H1 (cell line): ENCODE measurements at places on chromosomes 16 and 17.

GRCh38 chr17:70139449-70139993 is 29.8 kb upstream of the KCNJ2 start:
- no peak for DNase-seq

GRCh38 chr17:5631958-5632590 is 47.8 kb upstream of the NLRP1 start:
- DNase-seq = no peak

DNA sequence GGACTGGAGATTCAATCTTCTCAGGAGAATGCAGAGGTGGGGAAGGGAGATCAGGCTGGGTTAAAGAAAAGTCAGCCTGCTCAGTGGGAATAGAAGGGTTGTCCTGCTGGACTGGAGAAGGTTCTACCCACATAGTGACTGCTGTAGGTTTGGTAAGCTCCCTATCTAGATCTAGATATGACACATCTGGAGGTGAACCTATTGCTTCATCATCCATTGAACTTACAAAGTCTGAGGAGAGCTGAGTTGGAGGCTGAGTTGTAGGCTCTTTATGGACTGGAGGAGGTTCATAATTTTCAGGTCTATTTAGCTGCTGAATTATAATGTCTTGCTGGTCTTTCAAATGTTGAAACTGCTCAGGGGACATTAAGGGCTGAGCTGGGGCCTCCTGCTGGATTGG is 46.0 kb upstream of the NF1 start:
- DNase-seq = no peak

DNA sequence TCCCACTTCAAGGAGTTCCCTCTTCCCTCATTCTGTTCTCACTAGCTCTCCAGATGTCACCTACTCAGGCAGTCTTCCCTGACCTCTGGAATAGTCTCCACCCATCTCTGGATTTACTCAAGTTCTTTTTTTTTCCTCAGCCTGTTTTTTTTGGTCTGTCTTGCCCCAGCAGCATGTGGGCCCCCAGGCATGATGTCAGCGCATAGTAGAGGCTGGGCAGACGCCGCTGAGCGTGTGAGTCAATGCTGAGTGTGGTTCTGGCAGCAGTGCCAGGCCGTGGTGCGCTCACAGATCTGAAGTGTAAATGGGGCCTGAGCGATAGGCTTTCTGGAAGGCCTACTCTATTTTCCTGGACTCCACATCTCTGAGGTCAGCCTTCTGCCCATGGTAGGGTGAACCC is 2.7 kb upstream of the KCNJ18 start:
- DNase-seq = no peak

GRCh38 chr17:30824002-30824355 is 513 bp downstream of the CRLF3 start:
- DNase-seq = no peak

DNA sequence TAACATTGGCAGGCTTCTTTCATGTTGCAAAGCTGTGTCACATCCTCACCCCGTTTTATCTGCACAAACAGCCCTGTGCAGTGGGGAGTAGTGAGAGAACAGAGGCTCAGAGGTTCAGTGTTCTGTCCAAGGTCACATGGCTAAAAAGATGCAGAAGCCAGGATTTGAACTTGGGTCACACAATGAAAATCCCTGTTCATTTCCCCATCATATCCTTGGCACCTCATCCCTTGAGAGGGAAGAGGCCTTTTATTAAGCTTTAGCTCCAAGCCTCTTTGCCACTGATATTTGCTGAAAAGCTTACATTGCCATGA is 106.6 kb downstream of the AMFR start:
- no peak for DNase-seq

DNA sequence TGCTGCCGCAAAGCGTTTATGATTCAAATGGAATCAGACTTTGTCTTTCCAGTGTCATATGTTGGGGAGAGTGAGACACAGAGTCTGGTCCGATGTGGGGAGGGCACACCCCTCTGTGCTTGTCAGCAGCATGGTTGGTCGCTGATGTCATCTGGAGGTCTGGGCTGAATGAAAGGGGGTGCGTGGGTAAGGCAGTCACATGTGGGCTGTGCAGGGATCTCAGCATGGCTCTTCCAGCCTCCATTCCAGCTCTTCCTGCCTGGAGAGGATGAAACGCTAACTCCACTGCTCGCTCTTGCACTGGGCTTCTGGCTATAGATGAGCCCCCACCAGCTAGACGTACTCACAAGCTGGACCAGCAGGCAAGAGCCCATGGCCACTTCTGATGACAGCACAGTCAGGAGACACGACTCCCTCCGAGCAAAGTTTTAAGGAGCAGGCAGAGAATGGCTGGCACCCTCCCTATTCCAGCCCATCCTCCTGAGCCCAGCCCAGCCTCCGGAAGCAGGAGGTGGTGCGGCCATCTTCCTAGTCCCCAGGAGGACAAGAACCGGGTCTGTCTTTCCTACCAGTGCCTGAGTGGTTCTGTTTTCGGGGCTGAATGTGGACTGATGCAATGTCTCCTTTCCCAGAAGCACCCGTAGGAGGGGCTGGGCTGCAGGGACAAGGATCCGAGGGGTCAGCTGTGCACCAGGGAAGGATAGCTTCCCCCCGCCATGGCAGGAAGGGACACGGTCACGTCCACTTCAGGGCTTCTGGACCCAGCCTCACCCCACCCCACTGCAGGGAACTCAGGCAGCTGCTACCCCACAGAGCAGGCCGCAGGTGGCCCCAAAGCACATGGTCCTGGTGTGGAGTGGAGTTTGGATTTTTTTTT is 41.5 kb upstream of the CBFA2T3 start:
- DNase-seq = no peak

GRCh38 chr17:57518587-57519581 is 226.2 kb downstream of the CCDC182 start:
- DNase-seq = peak; percentile 15

DNA sequence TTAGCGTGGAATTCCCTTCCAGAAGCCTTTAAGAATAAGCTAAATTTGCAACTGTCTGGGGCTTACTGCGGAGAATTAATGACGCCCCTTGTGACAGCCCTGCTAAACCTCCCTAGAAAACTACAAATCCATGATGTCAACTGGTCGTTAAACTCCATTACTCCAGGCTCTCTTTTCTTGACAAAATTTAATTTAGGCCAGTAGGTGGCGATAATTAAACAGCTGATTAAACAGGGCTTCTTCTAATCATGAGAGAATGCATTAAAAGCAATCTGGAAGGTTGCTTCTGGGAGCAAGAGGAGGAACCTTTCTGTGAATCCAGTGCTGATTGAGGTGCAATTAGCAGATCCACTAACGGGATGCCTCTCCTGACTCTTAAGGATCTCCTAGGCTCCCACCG is 8.1 kb upstream of the NLRP1 start:
- no peak for DNase-seq

GRCh38 chr17:7435676-7436555 is 681 bp downstream of the TMEM102 start:
- peak; percentile 84 for DNase-seq

- no peak for DNase-seq
These were observed 2.5 kb downstream of the STAT5B start for GRCh38 chr17:42273474-42274252.

DNA sequence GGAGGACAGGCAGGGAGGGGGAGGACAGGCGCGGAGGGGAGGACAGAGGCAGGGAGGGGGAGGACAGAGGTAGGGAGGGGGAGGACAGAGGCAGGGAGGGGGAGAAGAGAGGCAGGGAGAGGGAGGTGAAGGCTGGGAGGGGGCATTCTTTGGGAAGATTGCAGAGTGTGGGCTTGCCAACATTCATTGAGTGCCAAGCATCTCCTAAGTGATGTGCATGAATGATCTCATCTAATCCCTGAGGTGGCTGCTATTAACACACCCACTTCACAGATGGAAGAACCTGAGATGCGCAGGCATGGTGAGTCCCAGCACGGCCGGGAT is 58.3 kb downstream of the NT5M start:
- DNase-seq = no peak

- DNase-seq = no peak
These were observed 15.9 kb downstream of the ADPRM start for GRCh38 chr17:10713318-10713717.

- no peak for DNase-seq
These were observed 30.6 kb upstream of the KRT17 start for GRCh38 chr17:41654678-41655607.

GRCh38 chr16:75616521-75617010 is 6.5 kb downstream of the ADAT1 start:
- DNase-seq = no peak

DNA sequence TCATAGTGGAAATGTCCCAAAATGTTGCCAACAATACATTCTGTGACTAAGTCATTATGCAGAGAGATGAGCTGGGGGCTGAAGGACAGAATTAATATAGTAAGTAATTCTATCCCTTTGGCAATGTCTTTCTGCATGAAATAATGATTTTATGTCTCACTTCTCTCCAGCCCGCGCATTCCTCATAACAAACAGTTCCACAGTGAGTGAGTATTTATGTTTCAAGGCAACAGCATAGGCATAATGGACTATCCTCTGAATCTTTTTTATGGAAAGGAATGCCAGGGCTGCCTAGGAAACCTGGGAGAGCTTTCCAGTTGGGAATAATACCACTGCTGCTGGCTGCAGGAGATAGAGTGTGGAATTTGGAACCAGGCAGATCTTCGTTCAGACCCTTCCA is 477.7 kb downstream of the HS3ST4 start:
- DNase-seq = no peak

DNA sequence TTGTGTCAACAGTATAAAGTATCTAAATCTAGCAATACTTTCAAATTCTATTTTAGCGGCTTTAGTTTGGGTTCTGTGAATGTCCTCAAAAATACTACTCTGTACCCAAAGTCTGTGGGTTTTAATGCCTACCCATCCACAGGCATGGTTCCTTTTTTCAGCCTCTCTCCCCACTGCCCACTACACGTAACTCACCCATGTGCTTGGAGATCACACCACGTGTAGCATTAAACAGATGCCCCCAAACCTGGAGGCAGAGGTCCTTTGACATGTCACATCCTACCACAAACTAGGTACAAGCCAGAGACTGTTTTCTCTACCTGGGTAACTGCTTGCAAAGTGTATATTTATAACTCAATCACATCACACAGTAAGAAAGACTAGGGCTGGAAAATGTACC is 5.4 kb downstream of the DYNC1LI2 start:
- DNase-seq = no peak

GRCh38 chr17:34716291-34716690 is 136.9 kb downstream of the TMEM132E start:
- DNase-seq = no peak

GRCh38 chr16:53583401-53583800 is 80.4 kb upstream of the AKTIP start:
- DNase-seq = no peak

GRCh38 chr17:58329810-58330537 is 1.4 kb upstream of the TSPOAP1 start:
- no peak for DNase-seq

- DNase-seq = no peak
These were observed 13.2 kb downstream of the ITGB3 start for GRCh38 chr17:47266782-47267181.

- no peak for DNase-seq
These were observed 17.7 kb upstream of the SLC12A3 start for GRCh38 chr16:56847173-56847910.
